ENCODE measurements at places on chromosomes 4 and X.

- DNase-seq = no peak
Observed at GRCh38 chr4:80005863-80006262, 67.2 kb downstream of the ANTXR2 start.

- no peak for DNase-seq
Observed at GRCh38 chr4:120105472-120105871, 38.8 kb upstream of the MAD2L1 start.

- no peak for DNase-seq
Observed at GRCh38 chr4:12458621-12459020, 1025.5 kb downstream of the RAB28 start.

GRCh38 chr4:132770776-132771175, 378.3 kb upstream of the PCDH10 start:
- DNase-seq = no peak

DNA sequence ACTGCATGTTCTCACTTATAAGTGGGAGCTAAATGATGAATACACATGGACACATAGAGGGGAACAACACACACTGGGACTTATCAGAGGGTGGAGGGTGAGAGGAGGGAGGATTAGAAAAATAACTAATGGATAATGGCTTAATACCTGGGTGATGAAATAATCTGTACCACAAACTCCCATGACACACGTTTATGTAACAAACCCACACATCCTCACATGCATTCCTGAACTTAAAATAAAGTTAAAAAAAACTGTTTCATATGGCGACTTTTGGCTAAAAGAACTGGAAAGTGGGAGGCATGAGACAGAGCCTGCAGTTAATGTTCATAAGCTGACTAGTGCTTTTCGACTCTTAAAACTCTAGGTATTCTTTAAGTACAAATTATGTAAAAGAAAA, 98.9 kb upstream of the NPFFR2 start:
- DNase-seq = no peak

DNA sequence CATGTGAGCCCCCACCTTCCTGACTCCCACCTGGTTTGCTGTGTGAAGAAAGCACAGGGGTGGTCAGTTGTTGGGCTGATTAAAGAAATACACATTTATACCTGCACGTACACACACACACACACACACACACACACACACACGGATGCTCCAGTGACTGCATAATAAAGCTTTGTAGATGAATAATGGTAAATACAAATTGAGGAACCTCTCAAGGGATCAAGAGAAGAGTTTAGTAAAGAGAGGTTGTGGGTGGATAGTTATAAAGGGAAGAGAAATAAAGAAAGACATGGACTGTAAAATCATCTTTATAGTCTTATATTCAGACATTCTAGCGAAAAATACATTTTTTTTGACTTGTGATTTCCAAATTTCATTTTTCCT, 144.1 kb downstream of the MGST2 start:
- no peak for DNase-seq

GRCh38 chr4:15769202-15769601, 8.9 kb upstream of the CD38 start:
- no peak for DNase-seq

DNA sequence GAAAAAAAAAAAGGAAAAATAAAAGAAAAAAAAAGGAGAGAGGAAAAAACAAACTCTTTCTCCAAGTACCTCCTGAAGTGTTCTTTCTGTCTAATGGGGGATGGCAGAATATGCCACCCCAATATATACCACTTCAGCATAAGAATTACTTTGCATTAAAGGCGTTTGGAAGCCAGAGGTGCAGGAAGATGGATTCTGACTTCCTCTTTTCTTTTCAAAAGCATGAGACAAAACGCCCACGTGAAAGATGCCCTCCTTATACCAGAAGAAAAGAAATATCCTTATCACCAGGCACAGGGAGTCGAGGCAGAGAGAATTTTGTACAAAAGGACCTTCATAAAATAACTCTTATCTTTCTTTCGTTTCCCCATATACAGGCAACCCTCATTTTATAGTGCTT, 40.9 kb downstream of the COX18 start:
- DNase-seq = no peak

- no peak for DNase-seq
Observed at GRCh38 chr4:37816006-37816405, 10.5 kb upstream of the PGM2 start.

DNA sequence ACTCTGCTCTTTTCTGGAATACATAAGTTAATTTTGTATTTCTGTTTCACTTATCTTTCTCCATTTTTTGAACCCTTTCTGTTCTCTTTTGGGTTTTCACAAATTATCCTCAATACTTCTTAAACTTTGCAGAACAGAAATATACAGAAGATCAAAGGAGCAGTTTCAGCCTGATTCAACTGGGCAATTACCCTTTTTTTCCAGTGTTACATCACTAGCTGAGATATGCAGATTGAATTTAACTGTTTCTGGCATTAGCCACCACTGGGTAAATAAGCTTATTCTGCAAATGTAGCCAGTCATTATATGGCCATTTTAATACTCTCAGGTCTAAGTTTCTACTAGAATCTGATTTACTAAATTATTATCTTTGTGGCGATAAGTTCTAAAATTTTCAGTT, 66.9 kb upstream of the GRID2 start:
- DNase-seq = no peak

DNA sequence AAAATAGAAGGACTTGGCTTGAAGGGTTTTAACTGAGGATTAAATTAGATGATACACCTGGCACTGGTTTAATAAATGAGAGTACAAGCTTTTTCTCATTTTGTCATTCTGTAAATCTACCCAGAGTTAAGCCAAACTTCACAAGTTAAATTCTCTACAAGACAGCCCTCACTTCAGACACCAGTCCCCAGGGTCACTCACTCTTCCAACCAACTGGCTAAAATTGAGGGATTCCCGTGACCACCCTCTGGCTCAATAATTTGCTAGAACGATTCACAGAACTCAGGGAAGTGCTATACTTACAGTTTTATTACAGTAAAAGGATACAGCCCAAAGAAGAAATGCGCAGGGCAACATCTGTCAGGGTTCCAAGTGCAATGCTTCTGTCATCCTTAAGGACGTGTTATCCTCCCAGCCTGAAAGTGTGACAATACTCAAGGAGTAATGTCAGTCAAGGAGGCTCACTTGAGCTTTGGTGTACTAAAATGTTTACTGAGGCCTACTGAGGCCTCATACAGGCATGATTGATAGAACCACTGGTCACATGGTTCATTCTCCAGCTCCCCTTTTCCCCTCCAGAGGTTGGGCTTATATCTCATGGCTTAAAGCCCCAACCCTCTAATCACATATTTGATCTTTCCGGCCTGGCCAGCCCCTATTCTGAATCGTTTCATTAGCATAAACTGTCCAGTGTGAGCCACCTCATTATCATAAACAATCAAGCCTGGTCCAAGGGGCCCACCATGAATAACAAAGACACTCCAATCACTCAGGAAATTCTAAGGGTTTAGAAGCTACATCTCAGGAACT, 9.6 kb upstream of the TMSB4X start:
- no peak for DNase-seq

DNA sequence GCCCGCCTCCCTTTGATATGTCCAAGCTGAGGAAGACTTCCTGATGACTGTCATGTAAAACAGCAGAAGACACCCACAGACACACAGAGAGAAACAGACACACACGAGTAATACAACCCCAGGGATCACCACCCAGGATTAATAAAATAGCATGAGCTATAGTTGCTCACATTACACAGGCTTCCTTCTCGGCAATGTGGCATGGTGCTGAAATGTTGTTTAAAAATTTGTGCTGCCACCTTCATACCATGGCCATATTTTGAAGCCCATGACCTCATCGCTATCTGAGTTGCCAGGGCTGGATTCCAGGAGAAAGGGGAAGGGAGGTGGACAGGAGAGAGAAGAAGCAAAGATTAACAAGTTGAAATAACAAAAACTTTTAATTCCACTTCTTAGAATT, 111.7 kb downstream of the SYNPO2 start:
- no peak for DNase-seq

- DNase-seq = no peak
Observed at GRCh38 chr4:110124711-110125110, 73.7 kb downstream of the ELOVL6 start.

Measured in HL-60 (cell line).